ENCODE measurements at places on chromosomes 2 and 18.

DNA sequence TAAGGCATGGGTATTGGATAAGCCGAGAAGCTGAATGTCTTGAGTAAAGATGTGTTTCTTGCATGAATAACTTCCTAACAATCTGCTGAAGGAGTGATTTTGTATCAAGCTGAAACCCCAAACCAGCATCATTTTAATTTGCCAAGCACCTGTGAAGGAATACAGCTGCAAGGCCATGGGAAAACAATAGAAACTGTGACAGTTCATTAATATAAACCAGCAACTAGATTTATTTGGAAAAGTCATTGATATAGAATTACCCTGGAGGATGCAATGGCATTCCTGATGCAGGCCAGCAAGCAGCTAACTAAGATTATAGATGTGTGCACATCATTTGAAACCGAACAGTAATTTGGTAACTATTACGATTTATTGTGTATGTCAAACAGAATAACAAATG is 155.7 kb upstream of the TCF4 start:
- no peak for DNase-seq

GRCh38 chr18:58367425-58368140 is 261.3 kb downstream of the ALPK2 start:
- no peak for DNase-seq

- no peak for DNase-seq
Observed at GRCh38 chr2:197130318-197130717, 180.3 kb downstream of the ANKRD44 start.

- no peak for DNase-seq
Observed at GRCh38 chr18:710418-711300, 1.8 kb downstream of the ENOSF1 start.

DNA sequence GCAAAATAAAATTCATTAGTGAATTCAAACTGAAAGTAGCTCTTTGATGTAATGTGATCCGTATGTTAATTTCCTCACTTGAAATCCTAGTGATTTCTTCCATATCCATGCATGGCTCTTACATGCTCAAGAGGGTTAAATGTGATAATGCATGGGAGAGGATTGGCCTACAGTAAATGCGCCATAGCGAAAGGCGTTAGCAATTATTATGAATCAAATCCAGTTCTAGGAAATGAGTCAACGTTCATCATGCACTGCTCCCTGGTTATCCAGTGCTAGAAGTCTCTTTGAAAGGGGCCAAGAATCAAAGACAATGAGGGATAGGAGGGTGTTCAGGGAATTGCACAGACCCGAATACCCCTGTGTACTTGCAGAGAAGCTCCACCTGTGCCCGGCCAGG is 101.4 kb upstream of the RASGRP3 start:
- no peak for DNase-seq

GRCh38 chr2:192500550-192501200 is 305.9 kb upstream of the TMEFF2 start:
- DNase-seq = no peak

GRCh38 chr2:160355080-160355479 is 138.5 kb downstream of the RBMS1 start:
- DNase-seq = no peak

DNA sequence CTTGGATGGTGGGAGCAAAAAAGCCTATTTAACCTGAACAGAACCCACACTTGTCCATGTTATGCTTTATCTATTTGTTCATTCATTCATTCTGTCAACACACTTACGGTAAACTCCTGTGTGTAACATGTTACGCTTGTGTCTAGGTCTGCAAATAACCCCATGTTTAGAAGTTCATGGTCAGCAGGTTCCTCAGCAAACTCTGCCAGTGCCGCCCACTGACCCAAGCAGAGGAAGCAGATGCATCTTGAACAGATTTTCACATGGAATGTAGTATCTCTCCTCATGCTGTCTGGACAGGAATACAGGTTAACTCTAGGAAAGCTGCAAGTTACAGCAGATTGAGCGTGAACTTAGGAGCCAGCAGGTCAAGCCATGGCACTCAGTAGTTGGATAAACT is 213.7 kb upstream of the COPS8 start:
- no peak for DNase-seq

- no peak for DNase-seq
Observed at GRCh38 chr2:33215299-33215698, 261.1 kb upstream of the RASGRP3 start.

DNA sequence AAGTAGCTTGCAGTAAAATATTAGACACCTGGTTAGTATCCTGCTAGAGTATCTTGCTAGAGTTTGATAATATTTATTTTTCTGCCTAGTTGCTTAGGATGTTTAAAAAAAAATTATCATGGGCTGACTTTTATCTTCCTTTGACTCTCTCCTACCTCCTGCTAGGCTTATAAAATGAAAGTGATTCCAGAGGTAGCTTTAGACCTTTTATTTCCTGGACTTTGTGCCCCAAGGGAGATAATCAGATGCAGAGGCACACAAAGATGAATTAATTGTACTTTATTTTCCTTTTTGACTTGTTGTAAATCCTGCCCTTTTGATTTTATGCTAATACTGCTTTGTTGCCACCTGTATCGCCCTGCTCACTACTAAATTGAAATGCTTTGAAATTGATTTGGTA is 130.7 kb downstream of the WDSUB1 start:
- no peak for DNase-seq

- DNase-seq = no peak
Observed at GRCh38 chr2:177598326-177599138, 206.0 kb downstream of the AGPS start.

DNA sequence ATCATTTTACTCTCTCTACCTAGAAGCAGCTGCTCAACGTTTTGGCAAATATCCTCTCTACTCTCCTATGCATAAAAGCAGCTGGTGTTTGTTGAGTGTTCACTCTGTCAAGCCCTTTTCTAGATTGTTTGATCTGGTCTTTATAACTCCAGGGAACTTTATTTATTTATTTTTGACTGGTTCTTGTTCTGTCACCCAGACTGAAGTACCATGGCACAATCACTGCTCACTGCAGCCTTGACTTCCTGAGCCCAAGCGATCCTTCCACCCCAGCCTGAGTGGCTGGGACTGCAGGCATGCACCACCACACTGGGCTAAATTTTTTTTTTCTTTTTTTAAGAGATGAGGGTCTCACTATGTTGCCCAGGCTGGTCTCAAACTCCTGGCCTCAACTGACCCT is 12.7 kb downstream of the CATIP start:
- no peak for DNase-seq

DNA sequence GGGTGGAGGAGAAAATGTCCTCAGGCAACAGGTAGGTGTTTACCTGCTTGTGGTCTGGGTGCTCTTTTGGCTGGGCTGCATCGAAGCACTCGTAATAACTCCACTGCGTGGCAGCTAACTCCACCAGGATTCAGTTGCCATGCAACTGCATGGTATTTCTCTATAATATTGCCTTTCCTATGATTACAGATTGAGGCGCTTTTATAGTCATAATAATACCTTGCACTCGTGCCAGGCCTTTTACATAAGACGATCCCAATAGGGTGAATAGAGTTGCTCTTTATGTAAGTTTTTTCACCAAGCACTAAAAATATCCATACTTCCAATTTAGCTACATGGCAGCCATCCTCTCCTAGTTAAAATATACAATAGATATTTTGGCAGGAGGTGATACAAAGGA is 19.7 kb upstream of the NYAP2 start:
- no peak for DNase-seq

DNA sequence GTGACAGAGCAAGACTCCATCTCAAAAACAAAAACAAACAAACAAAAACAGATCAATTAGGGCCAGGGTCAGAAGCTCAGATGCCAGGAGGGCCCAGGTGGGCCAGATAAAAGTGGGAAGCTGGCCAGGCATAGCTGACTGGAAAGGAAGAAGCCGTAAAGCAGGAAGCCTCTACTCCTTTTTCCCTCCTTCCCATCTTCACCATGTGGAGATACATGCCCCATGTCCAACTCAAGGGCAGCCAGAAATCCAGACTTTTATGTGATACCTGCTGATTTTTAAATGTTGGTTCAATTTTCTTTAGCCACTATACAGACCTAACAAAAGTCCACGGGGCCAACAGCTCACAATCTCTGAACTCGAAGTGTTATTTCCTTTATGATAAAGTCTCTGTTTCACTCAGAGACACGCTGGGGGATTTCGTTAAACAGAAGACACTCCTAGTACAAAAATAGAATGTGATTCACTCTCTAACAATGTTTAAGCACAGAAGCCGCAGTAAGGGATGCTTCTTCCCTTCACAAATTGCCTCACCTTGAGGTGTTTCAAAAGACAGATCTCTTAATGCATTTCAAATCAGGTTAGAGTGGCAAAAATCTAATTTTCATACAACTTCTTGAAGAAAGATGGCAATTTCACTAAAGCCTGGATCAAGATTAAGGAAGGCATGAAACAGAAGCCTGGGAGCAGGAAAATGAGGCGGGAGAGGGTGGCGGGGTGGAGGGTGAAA is 14.0 kb downstream of the TMEM247 start:
- no peak for DNase-seq

DNA sequence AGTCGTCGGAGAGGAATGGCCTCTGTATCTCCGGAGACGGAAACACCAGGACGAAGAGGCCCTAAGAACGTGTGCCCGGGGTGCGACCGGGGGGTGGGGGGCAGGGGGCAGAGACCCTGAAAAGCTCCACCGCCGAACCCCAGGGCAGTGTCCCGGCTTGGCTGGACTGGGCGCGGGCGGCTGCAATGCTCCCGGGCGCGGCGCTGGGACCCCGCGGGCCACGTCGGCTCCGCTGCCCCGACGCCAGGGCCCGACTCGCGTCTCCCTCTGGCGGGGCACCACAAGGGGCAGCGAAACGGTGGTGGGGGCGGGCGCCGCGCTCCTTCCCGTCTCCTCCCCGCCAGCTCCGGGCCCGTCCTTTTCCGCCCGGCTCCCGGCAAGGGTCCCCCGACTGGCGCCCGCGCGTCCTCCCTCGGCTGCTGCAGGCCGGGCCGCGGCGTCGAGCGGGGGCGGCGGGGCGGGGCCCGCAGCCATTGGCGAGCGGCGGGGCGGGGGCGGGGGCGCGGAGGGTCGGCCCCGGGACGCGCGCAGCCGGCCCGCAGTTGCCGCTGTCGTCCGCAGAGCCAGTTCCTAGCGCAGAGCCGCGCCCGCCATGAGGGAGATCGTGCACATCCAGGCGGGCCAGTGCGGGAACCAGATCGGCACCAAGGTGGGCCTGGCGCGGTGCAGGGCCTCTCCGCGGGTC is at the start of gene TUBB6:
Gene TUBB6 (plus strand): TSS at position 541 of the 685 bp plus-strand sequence. CDS start 52 bp downstream, at position 593.
- no peak for DNase-seq

- DNase-seq = peak; percentile 36
Observed at GRCh38 chr18:43279015-43279744, 1.9 kb upstream of the SYT4 start.

DNA sequence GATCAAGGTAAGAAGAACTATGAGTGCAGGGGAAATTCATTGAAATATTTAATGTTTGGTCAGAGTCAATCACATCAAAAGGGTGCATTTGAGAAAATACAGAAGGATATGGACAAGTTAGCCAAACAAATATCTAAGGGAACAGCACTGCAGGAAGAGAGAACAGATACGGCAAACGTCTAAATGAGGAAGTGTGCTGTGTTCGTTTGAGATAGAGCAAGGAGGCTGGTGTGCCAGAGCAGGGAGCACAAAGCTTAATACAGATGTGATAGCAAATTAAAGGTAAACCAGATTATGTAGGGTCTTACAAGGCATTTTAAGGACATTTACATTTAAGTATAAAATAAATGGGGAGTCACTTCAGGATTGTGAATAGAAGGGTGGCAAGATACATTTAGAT is 241.3 kb upstream of the ZNF804A start:
- DNase-seq = no peak

DNA sequence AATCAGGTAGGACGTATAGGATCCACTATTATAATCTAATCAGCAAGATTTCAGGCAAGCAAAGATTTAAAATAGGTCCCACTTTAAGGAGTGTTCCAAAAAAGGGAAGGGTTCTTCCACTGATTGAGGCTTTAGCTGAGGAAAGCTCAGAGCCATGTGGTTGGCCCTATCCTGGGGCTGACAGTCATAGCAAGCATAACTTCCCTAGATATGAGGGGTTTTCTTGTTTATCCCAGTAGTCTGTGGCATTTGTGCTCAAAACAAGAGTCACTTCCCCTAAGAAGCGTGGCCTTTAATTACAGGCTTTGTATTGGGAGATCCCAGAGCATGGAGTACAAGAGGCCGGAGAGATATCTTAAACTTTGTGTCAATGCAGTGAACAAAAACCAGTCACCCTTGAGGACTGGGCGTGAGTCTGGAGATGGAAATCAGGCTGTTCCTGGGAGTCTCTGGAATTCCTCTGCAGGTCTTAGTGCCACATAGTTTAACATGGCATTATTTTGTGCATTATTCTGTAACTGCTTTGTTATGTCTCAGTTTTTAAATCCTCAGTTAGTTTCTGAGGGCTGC is 136.9 kb upstream of the FBXO11 start:
- no peak for DNase-seq

DNA sequence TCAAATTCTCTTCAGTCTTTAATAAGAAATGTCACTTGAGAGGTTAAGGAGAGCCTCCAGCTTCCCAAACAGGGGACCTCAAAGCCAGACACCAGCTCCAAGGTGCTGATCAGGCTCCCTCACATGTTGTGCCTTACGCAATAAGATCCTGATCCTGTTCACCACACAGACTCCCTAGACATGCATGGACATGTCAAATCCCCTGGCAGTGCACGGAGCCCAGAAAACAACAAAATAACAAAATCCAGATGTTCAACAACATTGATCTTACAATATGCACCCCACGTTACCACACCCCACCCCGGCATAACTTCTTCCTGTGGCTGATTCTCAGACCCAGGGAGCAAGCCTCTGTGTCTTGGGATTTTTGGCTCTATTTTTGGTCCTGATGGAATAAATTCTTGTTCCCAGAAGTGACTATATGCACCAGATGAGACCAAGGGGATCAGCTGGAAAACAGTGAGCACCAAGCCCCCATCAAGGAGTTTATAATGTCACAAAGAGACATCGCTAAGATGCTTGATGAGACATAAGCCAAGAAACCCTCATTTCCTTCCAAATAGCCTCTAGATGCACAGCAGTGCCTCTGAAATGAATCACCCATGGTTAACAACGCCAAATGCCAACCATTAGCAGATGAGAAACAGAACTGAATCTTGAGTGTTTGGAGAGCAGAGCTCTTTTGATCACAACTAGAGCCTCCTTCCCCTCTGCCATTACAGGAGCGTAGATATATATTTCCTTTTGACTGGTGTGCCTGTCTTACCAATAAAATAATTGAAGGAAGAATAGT is 198.2 kb downstream of the PRKCE start:
- no peak for DNase-seq

DNA sequence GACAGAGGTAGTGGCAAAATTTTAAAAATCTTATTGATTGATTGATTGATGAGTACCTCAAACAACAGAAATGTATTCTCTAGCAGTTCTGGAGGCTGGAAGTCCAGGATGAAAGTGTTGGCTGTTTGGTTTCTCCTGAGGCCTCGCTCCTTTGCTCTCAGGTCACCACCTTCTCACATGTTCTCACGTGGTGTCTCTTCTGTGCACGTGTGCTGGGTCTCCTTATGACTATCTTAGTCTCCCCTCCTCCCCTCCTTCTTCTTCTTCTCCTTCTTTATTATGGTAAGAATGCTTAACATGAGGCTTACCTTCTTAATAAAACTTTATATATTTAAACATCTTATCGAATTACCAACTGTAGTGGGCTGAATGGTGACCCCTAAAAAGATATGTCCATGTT is 446.0 kb upstream of the SPHKAP start:
- DNase-seq = no peak

All from NCI-H187 (cell line).